ENCODE measurements at places on chromosomes 5 and 9.

DNA sequence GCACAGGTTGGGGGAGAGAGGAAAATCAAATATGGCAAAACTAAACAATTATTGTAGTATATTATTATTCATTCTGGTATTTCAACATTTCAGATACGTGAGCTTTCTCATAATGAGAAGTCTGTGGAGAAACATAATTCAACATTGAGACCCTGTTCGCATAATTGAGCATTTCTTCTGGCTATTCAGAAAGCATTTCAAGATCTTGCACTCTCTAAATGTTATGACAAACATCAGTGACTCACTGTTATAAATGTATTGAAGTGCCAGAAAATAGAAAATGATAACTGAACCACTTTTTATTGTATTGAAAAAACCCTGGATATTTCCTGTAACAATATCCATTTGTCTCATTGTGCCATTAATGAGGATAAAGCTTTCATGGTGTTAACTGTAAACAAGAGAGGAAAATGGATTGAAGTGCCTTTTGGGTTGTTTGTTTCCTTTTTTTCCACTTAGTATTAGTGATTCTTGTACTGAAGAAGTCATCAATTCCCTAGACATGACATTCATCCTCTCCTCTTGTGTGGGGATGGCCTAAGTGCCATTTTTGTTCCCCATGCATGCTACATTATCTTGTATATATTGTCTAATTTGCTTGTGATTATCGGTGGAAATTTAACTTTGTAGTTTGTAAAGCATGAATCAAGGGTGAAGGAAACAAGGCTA is 124.6 kb downstream of the CAMK4 start:
- no peak for DNase-seq

DNA sequence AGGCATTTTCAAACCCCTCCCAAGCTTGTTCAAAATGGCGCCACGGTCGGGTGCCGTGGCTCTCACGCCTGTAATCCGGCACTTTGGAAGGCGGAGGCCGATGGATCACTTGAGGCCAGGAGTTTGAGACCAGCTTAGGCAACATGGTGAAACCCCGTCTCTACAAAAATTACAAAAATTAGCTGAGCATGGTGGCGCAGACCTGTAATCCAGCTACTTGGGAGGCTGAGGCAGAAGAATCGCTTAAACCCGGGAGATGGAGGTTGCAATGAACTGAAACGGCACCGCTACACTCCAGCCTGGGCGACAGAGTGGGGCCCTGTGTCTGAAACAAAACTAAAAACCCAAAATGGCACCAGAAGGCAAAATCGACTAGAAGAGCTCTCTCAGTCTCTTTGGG is 142.0 kb downstream of the MTX3 start:
- no peak for DNase-seq

GRCh38 chr5:139964994-139965565 is 78.0 kb downstream of the NRG2 start:
- no peak for DNase-seq

DNA sequence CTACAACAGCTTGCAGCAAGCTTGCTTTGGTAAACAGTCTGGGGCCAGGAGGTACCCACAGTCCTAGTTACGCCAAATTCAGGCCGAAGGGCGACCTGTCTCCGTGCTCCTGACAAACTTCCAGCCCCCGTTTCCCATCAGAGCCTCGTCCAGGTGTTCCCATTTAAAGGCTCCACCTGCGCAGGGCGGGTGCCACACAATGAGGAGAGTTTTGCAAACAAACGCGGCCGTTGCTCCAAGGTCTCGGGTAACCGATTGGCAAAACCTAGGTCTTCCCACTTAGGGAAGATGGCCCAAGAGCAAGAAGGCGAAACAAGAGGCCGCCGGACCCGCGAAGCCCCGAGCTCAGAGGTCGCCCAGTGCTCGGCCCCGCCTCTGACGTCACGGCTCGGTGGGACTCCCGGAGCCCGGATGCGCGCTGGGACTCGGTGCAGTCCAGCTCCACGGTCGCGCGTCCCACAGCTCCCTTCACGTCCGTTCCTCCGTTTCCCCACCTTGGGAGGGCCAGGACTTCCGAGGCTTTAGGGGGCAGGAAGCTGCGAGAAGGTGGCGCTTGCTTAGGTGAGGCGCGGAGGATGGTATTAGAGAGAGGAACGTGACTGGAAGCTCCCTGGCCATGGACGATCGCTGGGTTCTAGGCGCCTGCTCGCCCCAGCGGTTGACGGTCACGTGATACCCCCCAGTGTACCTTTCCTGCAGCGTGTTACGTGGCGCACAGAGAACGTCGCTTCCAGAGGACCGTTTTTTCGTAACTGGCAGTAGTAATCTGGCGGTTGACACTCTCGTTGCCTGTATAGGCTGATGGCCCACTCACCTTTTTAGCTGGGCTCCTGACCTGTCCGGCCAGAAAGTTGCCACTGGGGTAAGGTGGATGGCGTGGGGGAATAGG is 41.8 kb upstream of the KDM4C start:
- DNase-seq, result no peak

DNA sequence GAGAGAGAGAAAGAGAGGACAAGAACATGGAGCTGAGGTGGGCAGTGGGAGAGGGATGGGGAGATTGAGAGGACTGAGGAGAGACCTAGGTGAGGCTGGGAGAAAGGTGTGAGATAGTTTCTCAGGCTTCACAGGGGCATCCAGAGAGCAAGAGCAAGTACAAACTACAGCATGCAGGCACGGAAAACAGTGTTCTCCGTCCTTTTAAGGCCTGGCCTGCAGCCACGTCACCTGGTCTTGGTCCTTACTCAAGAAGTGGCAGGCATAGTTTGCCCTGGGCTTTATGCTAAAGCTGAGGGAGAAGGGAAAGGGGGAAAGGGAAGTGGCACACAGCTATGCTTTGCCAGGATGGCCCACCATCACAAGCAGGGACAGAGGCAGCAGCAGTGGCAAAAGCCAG is 65.7 kb downstream of the SIL1 start:
- DNase-seq, result no peak

GRCh38 chr5:81558188-81558587 is 164.3 kb upstream of the ACOT12 start:
- no peak for DNase-seq

- DNase-seq, result no peak
These were observed 426.6 kb upstream of the WWC1 start for GRCh38 chr5:167864801-167865200.

GRCh38 chr5:2213121-2213730 is 330.5 kb upstream of the IRX4 start:
- DNase-seq, result no peak

DNA sequence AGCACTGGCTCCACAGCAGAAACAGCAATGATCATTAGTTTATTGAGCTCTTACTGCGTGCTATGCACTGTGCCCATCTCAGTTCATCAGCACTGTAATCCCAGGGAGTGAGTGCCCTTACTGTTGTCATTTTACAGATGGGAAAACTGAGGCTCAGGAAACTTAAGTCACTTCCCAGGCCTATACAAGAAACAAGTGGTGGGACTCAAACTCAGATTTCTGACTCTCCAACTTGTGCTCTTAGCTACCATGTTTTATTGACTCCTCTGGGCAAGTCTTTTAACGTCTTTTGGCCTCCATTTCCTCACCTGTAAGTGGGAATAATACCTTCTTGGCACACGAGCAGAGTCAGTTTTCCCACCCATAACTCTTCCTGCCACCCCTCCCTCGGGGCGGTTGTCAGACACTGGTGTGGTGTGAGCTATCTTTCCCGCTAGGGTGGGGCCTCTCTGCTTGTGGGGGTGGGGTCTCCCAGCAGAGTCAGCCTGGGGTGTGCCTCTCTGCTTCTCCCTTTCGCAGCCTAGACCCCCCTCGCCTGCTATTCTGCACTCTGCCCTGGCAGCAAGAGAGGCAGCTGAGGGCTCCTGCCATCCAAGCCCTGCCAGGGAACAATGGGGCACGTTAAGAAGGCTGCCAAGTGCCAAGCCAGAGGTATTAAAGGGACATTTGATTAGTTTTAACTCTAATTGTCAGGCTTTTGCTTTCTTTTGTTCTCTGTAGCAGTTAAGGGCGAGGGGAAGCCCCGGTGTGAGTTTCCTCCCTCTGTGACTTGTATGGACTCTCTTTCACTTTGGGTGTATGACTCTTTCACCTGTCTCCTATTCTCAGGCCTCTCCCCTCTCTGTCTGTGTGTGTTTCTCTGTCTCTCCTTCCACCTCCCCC is 12.1 kb downstream of the GALNT10 start:
- DNase-seq, result no peak

DNA sequence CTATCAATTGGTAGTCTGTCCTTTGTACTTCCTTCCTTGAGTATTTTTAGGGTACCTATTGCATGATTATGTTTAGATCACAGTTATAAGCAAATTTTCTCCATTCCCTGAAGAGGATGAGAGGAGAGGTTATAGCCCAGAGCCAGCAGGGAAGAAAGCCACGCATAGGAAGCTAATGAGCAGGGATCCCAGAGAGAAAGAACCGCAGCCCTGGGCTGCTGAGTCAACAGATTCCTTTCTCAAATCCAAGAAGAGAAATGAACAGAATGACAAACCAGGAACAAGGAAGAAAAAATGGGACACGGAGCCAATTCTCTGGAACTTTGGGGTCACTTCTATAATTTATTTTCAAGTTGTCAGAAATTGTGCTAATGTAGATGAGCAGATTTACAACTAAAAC is 284.5 kb downstream of the RFX3 start:
- DNase-seq, result no peak

- DNase-seq, result no peak
These were observed 4.2 kb downstream of the SKP2 start for GRCh38 chr5:36156121-36156601.

DNA sequence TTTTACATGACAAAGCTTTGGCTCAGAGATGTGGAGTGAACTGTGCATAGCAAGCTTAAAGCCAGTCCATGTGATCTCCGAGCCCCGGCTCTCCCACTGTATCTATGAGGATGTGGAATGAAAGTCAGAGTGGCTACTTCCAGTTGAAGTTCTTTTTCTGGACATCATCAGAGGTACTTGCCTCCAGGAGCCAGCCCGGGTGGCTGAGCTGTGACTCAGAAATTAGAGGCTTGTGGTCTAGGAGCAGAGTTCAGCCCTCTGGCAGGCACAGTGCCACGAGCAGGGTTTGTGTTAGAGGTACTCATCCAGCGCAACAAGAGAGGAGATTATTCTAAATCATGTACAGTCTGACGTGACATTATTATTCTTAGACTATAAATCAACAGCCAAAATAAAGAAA is 322.5 kb downstream of the CDK5RAP2 start:
- no peak for DNase-seq

GRCh38 chr9:91845879-91846278 is 104.1 kb downstream of the ROR2 start:
- DNase-seq, result no peak

GRCh38 chr5:51378448-51379330 is 4.6 kb upstream of the ISL1 start:
- DNase-seq, result no peak

DNA sequence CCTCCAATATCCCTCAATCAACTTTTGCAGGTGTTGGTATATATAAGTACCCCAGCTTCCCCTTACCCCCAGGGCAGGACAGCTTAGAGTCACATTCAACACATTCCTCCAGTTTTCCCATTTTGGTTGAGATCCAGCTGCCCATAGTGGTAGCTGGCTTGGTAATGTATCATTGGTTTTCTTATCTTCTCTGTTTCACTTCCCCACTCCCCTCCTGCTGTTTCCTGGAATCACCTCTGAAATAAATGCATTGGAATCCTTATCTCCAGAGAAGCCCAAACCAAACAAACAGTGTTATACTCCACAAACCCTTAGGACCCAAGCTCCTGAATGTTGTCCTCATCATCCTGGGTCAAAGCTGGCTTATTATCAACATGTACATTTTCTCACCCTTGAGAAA is 184.8 kb downstream of the TMEM38B start:
- DNase-seq, result no peak

- no peak for DNase-seq
These were observed 39.6 kb upstream of the TIFAB start for GRCh38 chr5:135491552-135492318.

DNA sequence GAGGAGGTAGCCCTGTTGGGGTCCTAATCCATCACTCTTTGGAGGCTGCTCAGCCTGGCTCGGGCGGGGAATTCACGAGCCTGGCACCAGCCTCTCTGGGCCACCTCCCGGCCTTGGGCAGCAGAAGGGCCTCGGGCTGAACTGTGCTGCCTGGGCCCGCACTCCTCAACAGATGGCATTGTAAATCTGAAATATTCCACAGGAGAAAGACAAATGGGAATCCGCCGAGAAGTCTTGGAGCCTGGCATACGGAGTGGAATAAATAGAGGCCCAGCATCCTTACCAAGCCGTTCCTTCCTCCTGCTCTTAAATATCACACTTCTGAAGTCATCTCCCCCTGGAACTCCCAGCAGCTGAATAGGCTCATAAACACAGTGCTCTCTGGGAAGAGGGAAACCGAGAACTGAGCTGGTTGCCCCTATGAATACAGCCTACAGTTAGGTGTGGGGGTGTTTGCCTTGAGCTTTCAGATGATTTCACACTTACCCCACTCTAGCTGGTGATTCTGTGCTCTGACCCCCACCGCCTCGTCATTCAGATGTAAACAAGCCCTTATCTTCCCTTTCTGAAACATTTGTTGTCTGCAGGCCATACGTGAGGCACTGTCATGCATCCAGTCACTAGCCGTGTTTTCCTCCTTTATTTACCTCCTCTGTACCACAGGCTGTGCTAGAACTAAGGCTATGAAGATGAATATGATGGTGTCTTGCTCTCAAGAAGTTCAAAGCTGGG is 455.0 kb upstream of the CLINT1 start:
- DNase-seq, result no peak

DNA sequence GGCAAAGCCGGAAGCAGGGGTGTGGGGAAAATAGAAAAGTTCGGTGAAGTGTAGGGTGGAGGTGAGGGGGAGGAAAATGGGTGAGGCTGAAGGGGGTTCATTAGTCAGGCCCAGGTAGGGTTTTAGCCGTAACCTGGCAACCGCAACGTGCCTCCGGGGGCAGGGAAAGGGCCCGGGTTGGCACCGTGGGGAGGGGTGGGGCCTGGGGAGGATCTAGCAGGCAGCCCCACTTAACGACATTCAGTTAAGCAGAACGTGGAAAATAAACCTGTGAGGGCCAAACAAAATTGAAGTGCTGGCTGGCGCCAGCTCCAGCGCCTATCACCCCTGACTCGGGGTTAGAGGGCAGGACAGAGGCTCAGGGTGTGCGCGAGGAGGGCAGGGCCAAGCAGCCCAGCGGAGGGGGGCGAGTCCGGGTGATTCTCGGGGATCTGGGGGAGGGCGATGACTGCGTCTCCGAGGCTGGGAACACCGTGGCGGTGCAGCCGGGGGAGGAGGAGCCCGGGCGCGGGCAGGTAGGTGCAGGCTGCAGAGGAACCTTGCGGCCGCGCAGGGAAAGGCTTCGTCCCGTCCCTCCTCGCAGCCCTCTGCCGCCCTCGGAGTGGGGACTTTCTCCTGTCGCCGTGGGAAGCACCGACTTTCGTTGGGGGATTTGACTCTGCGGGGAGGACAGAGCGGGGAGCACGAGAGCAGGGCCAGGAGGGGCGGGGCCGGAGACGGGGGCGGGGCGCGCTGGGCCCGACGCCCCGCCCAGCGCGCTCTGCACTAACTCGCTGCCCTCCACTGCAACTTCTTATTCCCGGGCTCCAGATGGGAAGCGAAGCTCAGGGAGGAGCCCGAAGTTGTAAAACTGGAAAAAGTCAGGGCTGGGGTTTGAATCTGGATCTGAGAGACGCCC is 5.1 kb downstream of the RGS14 start:
- no peak for DNase-seq

DNA sequence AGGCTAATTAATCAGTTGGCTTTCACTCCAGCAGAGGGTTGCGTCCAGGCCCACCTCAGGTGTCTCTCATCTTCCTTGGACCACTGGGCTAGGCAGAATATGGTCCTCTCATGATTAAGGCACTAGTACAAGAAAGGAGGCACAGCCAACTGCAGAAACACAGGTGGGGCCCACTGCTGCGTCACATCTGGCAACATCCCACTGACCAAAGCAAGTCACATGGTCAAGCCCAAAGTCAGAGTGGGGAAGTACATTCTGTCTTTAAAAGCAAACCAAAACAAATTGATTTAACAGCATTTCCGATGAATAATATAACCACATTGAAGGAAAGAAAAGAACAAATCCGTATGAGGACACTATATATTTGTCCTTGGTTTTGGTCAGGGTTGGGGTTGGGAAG is 28.0 kb upstream of the UBTD2 start:
- DNase-seq, result no peak
